AG04449 (cell line): ENCODE measurements at places on chromosomes 13 and 19.

- DNase-seq, result peak; percentile 28
Observed at GRCh38 chr19:57560049-57560491, 407 bp upstream of the ZNF550 start.

- DNase-seq, result no peak
Observed at GRCh38 chr19:44164327-44164672, 600 bp upstream of the ZNF226 start.

GRCh38 chr19:53903055-53903680 lies 5.9 kb upstream of the CACNG7 start:
- no peak for DNase-seq

GRCh38 chr13:110361365-110361911 lies 54.4 kb downstream of the COL4A2 start:
- DNase-seq, result peak; percentile 91

DNA sequence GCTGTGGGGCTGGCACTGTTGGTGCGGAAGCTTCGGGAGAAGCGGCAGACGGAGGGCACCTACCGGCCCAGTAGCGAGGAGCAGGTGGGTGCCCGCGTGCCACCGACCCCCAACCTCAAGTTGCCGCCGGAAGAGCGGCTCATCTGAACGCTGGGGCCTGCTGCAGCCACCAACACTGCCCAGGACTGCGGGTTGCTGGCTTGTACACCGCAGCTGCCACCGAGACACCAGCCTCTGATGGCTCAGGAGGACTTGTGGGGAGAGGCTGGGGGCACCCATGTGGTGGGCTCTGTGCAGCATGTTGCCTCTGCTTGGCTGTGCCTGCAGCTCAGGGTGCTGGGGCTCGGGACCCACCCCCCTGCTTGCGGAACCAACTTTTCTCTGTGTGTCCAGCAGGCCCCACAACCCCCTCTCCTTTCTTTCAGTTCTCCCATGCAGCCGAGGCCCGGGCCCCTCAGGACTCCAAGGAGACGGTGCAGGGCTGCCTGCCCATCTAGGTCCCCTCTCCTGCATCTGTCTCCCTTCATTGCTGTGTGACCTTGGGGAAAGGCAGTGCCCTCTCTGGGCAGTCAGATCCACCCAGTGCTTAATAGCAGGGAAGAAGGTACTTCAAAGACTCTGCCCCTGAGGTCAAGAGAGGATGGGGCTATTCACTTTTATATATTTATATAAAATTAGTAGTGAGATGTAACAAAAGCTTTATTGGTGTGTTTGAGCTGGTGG lies 2.6 kb downstream of the CRB3 start:
- no peak for DNase-seq

DNA sequence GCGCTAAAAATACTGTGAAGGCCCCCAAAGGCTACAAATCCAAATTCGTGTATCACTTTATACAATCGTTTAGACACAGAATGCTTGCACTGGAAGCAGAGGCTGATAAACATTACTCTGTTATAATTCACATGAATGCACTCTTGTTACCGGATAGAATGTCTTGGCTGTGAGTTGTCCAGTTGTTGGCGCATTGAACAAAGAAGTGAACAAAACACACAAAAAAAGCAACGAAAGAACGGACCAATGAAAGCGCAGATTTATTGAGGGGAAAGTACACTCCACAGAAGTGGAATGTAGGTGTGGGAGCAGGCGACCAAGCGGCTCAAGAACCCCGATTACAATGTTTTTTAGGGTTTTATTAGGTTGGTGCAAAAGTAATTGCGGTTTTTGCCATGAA lies 529 bp upstream of the ZNF418 start:
- no peak for DNase-seq

GRCh38 chr13:37202264-37202663 lies 96.8 kb upstream of the CSNK1A1L start:
- DNase-seq, result no peak

DNA sequence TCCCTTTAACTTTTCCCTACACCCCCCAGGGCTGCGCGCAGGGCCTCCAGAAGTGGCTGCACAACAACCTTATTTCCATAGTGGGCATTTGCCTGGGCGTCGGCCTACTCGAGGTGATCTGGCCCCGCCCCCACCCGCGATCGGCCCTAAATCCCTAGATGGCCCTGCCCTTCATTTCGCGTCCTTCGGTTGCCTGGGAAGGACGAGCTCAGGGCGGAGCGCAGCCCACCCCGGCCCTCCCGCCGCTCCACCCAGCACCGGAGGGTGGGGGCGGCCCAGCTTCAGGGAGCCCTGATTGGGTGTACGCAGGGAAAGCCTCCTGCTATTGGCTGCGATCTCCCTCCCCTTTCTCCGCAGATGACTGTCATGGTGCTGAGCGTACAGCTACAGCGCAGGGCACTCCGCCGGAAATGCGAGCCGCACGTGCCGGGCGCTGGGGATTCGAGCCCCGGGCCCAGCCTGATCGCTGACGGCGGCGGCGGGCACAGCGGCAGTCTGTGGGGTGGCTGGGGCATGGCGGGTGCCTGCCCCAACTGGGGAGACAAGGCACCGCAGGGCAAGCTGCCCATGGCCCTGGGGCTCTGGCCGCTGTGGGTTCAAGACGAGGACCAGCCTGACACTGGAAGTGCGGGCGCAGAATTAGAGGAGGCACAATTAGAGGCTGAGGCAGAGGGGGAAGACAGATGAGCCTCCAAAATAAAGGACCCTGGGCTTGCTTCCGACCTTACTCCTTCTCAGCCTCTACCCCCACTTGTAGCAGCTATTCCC lies 4.3 kb downstream of the CD37 start:
- no peak for DNase-seq

GRCh38 chr13:91946498-91947070 lies 548.2 kb downstream of the GPC5 start:
- no peak for DNase-seq

DNA sequence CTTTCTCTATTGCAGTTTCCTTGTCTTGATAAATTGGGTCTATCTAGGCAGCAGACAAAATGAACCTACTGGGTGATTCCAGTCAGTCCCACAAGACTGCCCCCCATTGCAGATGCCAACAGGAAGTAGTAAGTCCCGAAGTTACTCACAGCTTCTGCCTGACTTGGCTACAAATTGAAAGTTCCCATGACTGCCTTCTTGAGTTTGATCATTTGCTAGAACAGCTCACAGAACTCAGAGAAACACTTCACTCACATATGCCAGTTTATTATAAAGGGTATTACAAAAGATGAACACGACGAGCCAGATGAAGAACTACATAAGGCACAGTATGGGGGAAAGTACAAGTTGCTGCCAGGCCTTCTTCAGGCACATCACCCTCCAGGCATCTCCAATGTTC lies 50.0 kb downstream of the TEX26 start:
- no peak for DNase-seq

GRCh38 chr13:112891477-112892401 lies 77.3 kb upstream of the MCF2L start:
- no peak for DNase-seq

DNA sequence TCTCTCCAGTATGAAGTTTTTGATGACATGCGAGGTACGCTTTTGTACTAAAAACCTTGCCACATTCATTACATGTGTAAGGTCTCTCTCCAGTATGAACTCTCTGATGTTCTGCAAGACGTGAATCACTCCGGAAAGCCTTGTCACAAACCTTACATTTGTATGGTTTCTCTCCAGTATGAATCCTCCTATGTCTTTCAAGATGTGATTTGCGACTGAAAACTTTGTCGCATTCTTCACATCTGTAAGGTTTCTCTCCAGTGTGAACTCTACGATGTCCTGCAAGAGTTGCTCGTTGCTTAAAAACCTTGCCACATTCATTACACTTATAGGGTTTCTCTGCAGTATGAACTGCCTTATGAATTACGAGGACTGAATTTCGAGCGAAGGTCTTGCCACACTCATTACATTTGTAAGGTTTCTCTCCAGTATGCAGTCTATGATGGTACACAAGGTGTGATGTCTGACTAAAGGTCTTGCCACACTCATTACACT lies 16.5 kb downstream of the ZNF320 start:
- no peak for DNase-seq
